Retina (tissue), 1 donor: ENCODE measurements at places on chromosomes 4 and X.

- DNase-seq, result no peak
These were observed 267.2 kb downstream of the MAPK10 start for GRCh38 chr4:86092684-86093083.

DNA sequence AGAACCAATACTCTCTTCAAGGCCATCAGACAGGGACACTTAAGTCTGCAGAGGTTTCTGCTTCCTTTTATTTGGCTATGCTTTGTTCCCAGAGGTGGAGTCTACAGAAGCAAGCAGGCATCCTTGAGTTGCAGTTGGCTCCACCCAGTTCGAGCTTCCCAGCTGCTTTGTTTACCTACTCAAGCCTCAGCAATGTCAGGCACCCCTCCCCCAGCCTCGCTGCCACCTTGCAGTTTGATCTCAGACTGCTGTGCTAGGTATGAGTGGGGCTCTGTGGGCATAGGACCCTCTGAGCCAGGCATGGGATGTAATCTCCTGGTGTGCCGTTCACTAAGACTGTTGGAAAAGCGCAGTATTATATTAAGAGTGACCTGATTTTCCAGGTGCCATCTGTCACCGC, 12.6 kb upstream of the UGT2B15 start:
- DNase-seq, result no peak

DNA sequence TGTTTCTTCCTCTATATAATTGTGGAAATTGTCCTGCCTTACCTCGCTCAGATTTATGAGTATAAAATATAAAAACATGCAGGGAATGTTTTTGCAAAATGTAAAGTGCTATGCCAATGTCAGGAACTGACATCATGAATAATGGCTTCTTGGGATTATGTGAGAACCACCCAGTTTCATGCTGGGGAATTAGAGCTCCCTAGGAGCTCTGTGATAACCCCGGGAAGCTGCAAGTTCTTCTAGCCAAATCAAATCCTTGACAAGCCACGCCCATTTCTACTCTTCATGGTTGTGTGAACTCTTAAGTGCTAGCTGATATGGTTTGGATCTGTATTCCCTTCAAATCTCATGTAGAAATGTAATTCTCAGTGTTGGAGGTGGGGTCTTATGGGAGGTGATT, 85.9 kb upstream of the PAK3 start:
- DNase-seq, result no peak

GRCh38 chrX:68848189-68848940, 19.5 kb downstream of the EFNB1 start:
- no peak for DNase-seq

DNA sequence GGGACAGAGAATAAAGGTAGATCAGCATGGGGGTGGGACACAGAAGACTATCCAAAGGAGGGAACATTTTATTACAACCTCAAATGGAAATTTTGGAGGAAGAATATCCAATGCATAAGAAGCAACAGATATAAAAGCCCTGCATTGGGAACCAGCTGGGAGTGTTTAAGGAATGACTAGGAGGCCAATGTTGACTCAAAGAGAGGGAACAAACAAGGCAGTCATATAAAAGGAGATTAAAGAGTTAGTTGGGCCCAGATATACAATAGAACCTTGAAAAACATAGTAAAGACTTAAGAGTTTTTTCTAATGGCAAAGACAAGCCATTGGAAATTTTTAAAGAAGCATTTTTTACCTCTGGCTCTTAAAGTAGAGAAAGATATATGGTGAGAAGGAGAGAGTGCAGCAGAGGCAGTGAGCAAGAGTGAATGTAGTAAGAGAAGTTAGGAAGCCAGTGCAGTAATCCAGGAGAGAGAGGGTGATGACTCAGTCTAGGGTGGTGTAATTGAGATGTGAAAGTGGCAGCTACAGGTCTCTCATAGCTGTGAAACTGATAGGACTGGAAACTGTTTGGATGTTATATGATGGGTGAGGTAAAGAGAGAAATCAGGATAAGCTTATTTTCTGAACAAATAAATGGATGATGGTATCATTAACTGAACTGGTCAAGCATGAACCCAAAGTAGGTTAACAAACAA, 182.2 kb upstream of the ATOH1 start:
- DNase-seq, result no peak

GRCh38 chr4:56080384-56080783, 131.6 kb downstream of the CEP135 start:
- DNase-seq, result no peak

DNA sequence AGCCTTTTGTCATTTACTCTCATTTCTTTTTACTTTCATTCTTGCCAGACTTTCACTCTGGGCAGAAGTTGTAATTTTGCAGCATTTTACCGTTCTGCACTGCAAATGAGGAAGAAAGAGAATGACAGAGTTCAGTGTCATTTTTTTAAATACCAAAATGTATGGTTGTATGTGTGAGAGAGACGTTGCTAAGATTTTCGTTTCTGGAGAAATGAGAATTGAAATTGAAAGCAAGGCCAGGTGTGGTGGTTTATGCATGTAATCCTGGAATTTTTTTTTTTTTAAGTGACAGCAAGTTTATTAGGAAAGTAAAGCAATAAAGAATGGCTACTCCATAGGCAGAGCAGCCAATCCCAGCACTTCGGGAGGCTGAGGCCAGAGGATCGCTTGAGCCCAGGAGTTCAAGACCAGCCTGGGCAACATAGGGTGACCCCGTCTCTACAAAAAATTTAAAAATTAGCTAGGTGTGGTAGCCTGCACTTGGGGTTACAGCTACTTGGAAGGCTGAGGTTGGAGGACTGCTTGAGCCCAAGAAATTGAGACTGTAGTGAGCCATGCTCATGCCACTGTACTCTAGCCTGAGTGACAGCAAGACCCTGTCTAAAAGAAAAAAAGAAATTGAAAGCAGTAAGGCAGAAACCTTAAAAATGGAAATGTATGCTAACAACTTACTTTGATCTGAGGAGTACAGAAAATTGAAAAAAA, 12.9 kb downstream of the DCK start:
- no peak for DNase-seq

- DNase-seq, result no peak
These were observed 902.8 kb upstream of the NDST4 start for GRCh38 chr4:116016201-116016600.

DNA sequence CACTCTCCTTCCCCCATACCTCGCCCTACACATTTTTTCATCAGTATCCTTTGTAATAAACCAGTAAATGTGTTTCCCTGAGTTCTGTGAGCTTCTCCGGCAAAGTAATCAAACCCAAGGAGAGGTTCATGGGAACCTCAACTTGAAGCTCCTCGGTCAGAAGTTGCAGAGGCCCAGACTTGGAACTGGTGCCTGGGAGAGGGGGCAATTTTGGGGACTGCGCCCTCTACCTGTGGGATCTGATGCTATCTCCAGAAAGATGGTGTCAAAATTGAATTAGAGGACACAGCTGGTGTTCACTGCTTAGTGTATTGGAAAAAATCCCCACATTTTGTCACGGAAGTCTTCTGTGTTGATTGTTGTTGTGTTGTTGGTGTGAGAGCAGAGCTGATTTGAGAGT, 70.6 kb downstream of the ATP11C start:
- DNase-seq, result no peak

DNA sequence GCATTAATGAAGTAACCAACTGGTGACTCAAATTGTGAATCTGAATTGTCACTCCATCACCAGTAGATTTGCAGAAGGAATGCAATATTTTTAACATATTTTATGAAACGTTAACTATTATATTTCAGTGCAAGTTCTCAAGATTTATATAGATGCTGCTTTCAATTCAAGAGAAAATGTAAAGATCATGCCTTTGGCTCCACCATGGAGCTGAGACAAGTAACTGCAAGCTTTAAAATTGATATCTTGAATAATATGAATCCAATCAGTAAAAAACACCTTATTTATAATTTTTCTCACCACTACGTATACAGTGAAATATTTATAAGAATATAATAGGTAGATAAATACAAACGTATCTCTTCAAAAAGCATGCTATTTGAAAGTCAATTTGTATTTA, 27.8 kb upstream of the GALNTL6 start:
- DNase-seq, result no peak

DNA sequence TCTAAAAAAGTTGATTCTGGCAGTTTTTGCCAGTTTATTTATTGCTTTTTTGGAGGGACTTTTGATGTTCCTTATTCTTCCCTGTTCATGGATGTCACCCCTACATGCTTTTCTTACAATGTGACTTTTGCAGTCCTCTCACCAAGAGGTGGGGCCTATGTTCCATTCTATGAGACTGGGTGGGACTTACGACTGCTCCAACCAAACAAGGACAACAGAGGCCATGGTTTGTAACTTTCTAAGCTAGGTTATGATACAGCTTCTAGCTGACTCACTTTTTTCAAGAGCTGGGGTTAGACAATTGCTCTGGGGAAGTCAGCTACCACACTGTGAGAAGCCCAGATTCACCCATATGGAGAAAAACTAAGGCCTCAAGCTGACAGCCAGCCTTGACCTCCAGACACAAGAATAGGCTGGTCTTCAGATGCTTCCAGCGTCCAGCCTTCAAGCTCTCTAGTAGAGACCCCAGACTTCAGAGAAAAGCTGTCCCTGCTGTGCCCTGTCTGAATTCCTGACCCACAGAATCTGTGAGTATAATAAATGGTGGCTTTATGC, 39.5 kb downstream of the ENOPH1 start:
- no peak for DNase-seq

DNA sequence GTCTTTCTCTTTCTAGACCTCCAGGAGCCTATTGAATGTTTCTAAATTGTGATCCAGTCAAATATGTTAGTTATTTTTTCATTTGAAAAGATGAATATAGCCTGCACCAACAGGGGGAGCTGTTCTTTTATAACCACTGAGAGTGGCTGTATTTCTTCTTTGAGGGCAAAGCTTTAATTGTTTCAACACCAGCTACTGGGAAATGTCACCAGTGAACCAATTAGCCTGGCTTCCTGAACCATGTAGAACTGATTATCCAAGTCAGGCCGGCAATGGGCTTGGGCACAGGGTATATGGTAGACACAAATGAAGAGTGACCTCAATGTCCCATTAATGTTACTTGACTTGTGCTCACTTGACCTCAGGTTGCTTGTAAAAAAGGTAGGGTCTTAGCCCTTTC, 4.8 kb upstream of the DAPP1 start:
- DNase-seq, result no peak

DNA sequence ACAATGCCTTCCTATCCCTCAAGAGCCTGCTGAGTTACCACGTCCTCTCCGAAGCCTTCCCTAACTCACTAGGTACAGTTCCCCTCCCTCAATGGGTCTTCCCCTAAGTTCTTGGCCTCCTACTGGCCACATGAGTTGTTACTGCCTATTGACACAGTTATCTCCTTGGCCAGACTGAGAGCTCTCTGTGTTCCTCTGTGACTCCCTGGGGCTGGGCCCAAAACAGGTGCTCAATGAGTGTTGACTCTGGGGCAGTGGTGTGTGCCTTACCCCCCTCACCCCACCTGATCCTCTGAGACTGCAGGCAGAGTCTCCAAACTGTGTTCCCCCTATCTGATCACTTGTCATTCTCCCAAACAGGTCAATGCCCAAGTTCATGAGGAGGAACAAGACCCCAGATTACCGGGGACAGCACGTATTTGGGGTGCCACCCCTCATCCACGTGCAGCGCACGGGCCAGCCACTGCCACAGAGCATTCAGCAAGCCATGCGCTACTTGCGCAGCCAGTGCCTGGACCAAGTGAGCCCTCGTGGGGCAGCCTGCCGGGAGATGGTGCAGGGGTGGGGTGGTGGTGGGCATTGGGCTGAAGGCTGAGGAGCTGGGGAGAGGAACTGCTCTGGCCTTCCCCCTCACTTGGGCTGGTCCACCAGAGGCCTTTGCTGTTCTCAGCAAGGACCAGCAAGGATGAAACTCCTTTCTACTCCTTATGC, 72.6 kb downstream of the STARD8 start:
- no peak for DNase-seq

- peak; percentile 13 for DNase-seq
These were observed 68.1 kb downstream of the APBB2 start for GRCh38 chr4:41146196-41146595.

GRCh38 chrX:40086569-40087335, 11.0 kb downstream of the BCOR start:
- peak; percentile 61 for DNase-seq

DNA sequence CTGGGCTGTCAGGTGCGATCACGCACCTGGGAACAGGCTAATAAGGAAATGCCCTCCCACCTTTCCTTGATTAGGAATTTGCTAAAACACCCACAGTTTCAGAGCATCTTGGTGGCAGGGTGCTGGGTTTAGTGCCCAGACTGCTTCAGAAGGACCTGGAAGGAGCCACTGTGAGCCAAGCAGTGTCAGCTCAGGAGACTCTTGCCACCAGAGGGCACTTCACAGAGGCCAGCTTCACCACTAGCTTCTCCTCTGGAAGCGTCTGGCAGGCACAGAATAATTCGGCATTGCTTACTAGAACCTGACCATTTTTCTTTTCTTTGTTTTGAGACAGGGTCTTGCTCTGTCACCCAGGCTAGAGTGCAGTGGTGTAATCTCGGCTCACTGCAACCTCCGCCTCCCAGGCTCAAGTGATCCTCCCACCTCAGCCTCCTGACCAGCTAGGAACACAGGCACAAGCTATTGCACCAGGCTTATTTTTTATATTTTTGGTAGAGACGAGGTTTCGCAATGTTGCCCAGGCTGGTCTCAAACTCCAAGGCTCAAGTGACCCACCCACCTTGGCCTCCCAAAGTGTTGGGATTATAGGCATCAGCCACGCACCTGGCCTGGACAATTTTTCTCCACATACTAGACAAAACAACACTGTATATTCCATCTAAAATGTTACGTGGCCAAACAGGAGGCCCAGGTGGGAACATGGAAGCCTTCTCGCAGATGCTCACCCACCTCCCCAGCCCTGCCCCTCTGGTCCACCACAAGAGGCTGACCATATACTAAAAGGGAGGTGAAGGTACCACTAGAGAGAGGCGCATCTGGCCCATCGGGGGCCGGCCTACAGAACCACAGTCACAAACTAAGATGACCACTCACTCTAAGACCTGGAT, 14.1 kb downstream of the NOP14 start:
- no peak for DNase-seq

DNA sequence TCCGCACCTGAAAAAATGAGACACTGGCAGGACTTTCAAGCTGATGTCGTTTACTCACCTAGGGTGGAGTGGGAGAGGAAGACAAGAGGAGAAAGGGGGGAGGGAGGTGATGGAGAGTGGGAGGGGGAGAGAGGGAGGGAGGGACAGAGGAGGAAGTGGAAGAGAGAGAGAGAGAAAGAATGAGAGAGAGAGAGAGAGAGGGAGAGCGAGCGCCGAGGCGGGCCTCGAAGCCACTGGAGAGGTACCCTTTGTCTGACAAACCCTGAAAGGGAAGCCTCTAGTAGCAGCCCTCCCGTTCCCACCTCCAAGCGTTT, 296 bp upstream of the ADGRL3 start:
- DNase-seq, result no peak

- DNase-seq, result peak; percentile 26
These were observed 62.5 kb upstream of the GPR174 start for GRCh38 chrX:79081895-79082512.

DNA sequence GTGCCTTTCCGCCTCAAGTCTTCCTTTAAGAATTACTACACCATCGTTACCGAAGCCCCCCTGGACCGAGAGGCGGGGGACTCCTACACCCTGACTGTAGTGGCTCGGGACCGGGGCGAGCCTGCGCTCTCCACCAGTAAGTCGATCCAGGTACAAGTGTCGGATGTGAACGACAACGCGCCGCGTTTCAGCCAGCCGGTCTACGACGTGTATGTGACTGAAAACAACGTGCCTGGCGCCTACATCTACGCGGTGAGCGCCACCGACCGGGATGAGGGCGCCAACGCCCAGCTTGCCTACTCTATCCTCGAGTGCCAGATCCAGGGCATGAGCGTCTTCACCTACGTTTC, 2.2 kb downstream of the PCDH10 start:
- no peak for DNase-seq

GRCh38 chrX:106725931-106726330, 570 bp upstream of the RNF128 start:
- DNase-seq, result no peak

GRCh38 chr4:64068096-64068495, 341.2 kb downstream of the TECRL start:
- no peak for DNase-seq
